Activated naive CD4-positive, alpha-beta T cell treated with anti-CD3 and anti-CD28 coated beads, Interleukin-2, amount 10 ng/mL, durations not matched to agents 5 hours and 36 hours (primary cell): ENCODE measurements at places on chromosomes 16 and 17. TPM values are rescaled to one million over a fixed set of nuclear protein-coding genes. Genes with fewer than 3 reads are reported as not detected.

TCAP gene
- total RNA-seq: 1.7 TPM

PDIA2 gene
- not detected for total RNA-seq

G6PC1 gene
- not detected for total RNA-seq

IL32 gene
- 2,121 TPM for total RNA-seq

KRT33B gene
- total RNA-seq: not detected

TGFB1I1 gene
- 0.48 TPM for total RNA-seq

DPEP3 gene
- total RNA-seq: 0.14 TPM

ASPA gene
- total RNA-seq: not detected
